Fibroblast of mammary gland (primary cell): ENCODE measurements at places on chromosomes 11 and 22.

GRCh38 chr22:46734830-46735453 lies 3.1 kb downstream of the CERK start:
- DNase-seq = no peak

- DNase-seq = no peak
Observed at GRCh38 chr11:112922606-112923005, 38.6 kb upstream of the NCAM1 start.

GRCh38 chr11:44994753-44995152 lies 44.1 kb upstream of the TP53I11 start:
- DNase-seq = no peak

DNA sequence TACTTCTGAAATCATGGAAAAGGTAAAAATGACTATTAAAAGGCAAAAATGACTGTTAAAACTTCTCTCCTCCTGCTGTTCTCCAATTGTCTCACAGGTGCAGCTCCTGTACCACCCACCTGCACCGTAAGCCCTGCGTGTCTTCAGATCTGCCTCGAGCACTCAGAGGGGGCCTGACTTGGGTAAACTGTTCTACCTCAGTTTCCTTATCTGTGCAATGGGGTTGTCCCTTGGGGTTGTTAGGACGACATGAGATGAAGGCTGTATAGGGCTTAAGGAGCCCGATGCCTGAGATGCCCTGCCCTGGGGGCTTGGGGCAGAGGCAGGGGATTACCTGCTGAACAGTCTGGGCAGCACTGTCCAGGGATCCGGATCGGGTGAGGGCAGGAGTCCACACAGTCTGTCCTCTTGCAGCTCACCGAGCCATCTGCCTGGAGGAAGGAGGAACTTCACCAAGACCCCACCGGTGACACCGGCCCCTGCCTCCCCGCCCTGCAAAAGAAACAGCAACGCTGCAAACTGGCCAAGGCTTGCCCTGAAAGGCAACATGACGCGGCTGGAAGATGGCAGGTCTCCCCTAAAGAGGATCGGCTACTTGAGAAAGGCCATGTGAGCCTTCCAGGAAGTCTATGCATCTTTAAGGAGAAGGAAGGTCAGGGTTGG lies 26.4 kb downstream of the VWCE start:
- DNase-seq = no peak

DNA sequence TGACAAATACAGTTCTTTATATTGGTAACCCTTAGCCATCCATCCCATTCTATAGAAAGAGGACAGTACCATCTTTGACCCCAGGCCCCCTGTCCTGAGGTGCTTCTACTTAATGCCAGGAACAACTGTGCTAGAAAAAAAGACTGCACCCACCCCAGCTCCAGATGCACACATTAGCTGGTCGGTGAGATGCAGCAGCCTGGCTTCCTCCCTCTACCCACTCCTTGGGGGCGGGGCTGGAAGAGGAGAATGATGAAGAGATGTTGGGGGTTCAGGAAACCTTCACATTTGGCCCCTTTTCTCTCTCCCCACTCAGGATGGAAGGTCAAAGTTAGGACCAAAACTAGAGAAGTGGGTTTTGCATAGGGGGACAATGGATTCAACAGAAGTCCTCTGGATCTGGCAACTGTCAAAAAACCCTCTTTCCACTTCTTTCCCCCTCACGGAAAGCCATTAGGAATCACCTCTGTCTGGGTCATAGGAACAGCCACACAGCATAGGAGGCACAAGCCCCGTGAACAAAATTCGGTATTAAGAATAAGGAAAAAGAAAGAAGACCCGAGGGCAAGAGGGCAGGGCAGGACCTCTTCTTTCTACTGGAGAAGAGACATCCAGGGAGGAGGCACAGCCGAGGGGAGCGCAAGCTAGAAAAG lies 755 bp downstream of the NRIP3 start:
- no peak for DNase-seq

- DNase-seq = no peak
Observed at GRCh38 chr22:49911881-49912625, 6.2 kb downstream of the ALG12 start.

GRCh38 chr11:134126217-134126822 lies 57.4 kb downstream of the JAM3 start:
- peak; percentile 92 for DNase-seq

GRCh38 chr22:49959782-49960158 lies 802 bp upstream of the PIM3 start:
- DNase-seq = peak; percentile 51
